NCI-H460 (cell line): ENCODE measurements at places on chromosomes 5 and 9. TPM values are rescaled to one million over a fixed set of nuclear protein-coding genes. Genes with fewer than 3 reads are reported as not detected.

Gene AGGF1
- total RNA-seq, result 30.9 and 31.4 TPM in 2 replicates

Gene HBEGF
- total RNA-seq, result 5.4 and 6.1 TPM in 2 replicates

Gene C9orf50
- 0.20 TPM in 1 of 2 replicates, not detected in the other for total RNA-seq

- no peak for DNase-seq
Measured at GRCh38 chr9:94443032-94443722, 111.7 kb upstream of the PCAT7 start.

DNA sequence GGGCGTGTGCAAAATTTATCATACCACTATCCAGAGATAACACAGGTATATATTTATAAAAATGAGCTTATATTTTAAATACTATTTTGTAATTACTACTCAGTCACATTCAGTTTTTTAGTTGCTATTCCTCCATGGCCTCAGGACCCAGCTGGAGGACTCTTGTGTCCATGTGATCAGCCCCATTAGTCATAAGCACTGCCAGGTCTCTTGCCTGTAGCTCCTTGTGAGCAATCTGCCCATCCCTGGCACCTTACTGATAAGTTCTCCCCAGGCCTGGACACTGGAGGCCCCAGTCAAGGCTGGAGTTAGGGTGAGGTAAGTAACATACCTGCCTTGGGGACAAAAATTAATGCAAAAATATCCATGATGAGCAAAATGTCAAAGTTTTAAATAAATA lies 29.5 kb upstream of the ADRB2 start:
- no peak for DNase-seq

- no peak for DNase-seq
Measured at GRCh38 chr5:96433066-96433447, at the start of gene PCSK1. PCSK1 (minus strand) TSS chr5:96433248; CDS start chr5:96433042, 206 bp downstream.

DNA sequence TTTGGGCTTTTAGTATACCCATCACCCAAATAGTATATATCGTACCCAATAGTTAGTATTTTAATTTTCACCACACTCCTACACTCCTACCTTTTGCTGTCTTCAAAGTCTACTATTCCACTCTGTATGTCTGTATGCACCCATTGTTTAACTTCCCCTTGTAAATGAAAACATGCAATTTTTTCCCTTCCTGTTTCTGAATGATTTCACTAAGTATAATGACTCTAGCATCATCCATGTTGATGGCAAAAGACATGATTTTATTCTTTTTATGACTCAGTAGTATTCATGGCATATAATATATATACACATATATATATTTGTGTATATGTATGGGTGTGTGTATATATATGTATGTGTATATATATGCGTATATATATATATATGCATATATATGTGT lies 63.1 kb upstream of the FAM174A start:
- DNase-seq, result no peak
